T-helper 1 cell (primary cell): ENCODE measurements at places on chromosomes 4 and X.

DNA sequence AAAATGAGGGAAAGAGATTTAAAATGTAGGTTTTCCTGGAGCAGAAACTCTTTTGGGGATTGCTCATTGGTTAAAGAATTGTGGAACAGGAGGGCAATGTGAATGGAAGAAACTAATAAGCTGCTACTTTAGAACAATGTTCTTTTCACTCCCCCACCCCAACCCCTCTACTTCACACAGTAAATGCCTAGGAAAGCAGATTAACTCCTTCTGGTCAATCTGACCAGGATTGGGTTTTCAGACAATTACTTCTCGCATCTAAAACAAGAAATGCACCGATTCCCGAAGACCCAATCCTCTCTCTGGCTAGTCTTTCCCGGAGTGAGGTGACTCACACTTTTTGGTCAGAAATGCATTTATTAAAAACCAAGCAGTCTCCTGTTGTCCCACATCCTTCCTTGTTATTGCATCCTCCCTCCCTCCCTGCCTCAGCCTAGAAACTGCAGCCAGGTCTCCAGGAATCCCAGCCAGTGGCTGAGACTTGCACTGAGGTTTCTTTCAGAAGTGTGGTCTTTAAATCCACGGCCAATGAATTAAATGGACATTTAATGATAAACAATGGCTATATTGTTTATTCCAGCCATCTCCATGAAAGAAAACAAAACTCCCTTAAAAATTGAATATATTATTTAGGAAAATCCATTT is 21.4 kb downstream of the MFAP3L start:
- DNase-seq = no peak

GRCh38 chr4:147056940-147057610 is 111.4 kb upstream of the TTC29 start:
- no peak for DNase-seq

- no peak for DNase-seq
Observed at GRCh38 chr4:13989501-13989900, 362.0 kb upstream of the BOD1L1 start.

GRCh38 chr4:18185491-18185890 is 163.9 kb upstream of the LCORL start:
- DNase-seq = no peak

GRCh38 chrX:23383411-23383810 is 48.8 kb downstream of the PTCHD1 start:
- DNase-seq = no peak

- no peak for DNase-seq
Observed at GRCh38 chrX:118368398-118368797, 22.5 kb downstream of the WDR44 start.
